ENCODE measurements at places on chromosomes 3 and 15. TPM values are rescaled to one million over a fixed set of nuclear protein-coding genes. Genes with fewer than 3 reads are reported as not detected.

Gene IL17RD
- polyA plus RNA-seq, result 0.56 TPM

Gene MYRIP
- polyA plus RNA-seq, result 8.1 TPM

Gene SPTSSB
- polyA plus RNA-seq, result 5.9 TPM

Gene ACTRT3
- polyA plus RNA-seq, result 1.5 TPM

Gene CDC25A
- polyA plus RNA-seq, result 0.94 TPM
